CD4-positive, alpha-beta T cell treated with Interferon alpha-2 for 1 hour (primary cell): ENCODE measurements at places on chromosomes 7 and 10.

DNA sequence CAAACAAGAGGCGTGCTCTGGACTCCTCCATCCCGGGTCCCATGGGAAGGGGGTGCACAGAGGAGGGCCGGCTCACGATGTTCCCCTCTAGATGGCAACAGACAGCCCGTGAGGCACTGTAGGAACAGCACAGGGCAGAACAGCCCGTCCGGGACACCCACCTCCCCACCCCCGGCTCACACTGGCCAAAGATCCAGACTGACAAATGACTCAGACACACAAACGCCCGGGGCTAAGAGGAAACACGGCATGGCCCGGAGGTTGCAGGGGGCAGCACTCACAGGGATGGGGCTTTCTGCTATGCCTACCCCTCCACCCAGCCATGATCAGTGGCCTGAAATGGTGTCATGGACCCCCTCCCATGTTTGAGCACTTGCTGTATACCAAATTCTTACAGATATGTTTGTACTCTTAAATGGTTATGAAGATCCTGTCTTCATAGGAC is 4.9 kb upstream of the ELN start:
- no peak for DNase-seq

DNA sequence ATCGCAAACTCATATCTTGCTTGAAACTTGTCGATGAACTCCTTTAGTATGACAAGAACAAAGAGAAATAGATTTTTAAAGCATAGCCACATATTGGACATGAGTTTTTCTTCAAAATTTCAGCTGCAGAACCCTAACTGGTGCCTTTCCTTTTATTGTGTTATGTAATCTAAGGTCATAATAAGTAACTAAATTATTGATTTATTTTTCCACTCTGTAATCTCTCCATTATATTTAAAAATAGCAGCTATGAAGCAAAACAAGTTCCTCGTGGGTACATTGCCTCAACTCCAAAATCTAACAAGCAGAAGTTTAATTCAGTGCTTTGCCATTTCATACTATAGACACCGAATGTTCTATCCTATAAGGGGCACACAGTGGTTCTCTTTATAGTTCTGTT is 159.2 kb upstream of the PRSS1 start:
- DNase-seq: no peak

GRCh38 chr7:142535123-142535779 is 214.0 kb upstream of the PRSS1 start:
- DNase-seq: peak; percentile 75

GRCh38 chr7:122488241-122488640 is 183.7 kb upstream of the FEZF1 start:
- no peak for DNase-seq

DNA sequence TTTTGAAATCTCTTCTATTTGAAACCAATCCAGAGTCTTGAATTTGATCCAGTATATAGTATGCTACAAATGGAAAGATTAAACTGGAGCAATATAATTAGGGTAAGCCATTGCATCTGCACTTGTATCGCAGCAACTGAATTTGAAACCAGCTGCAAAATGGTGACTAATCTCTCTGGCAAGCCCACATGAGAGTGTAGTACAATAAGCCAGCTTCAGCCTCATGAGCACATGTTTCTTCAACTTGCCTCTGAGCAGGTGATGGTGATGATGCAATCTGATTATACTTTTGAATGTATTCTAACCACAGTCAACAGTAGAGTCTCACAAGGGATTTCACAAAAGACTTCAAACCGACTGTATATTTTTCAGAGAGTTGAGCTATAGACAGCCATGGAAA is 829 bp upstream of the RPA3 start:
- no peak for DNase-seq

- DNase-seq: no peak
These were observed 186.8 kb downstream of the USP6NL start for GRCh38 chr10:11424456-11425295.

GRCh38 chr7:26441002-26441521 is 149.4 kb downstream of the SNX10 start:
- no peak for DNase-seq
